Thoracic aorta endothelial cell (primary cell): ENCODE measurements at places on chromosomes 6 and 20. TPM values are rescaled to one million over a fixed set of nuclear protein-coding genes. Genes with fewer than 3 reads are reported as not detected.

The RIPOR3 gene
- total RNA-seq, result not detected in 2 replicates

The HIVEP1 gene
- 40.1 and 51.1 TPM in 2 replicates for total RNA-seq

The PI3 gene
- total RNA-seq, result not detected in 2 replicates

The RGL2 gene
- total RNA-seq, result 40.0 and 42.2 TPM in 2 replicates

The C20orf144 gene
- total RNA-seq, result 0.07 and 0.13 TPM in 2 replicates

The SEL1L2 gene
- total RNA-seq, result not detected in 2 replicates

The KHDRBS2 gene
- total RNA-seq, result not detected in 2 replicates

The FLRT3 gene
- 0.13 and 0.14 TPM in 2 replicates for total RNA-seq

The EDN3 gene
- total RNA-seq, result not detected in 2 replicates

The RAB44 gene
- under 0.01 TPM in 1 of 2 replicates, not detected in the other for total RNA-seq

The PRL gene
- not detected in 2 replicates for total RNA-seq

The PERP gene
- total RNA-seq, result 36.7 and 47.4 TPM in 2 replicates

The ENPP3 gene
- 0.13 TPM in 1 of 2 replicates, not detected in the other for total RNA-seq

The LINC00237 gene
- not detected in 2 replicates for total RNA-seq

The CALHM4 gene
- 0.13 and 0.22 TPM in 2 replicates for total RNA-seq

The HLA-DMB gene
- total RNA-seq, result 0.27 and 0.50 TPM in 2 replicates

The LRRN4 gene
- total RNA-seq, result under 0.01 TPM in 1 of 2 replicates, not detected in the other

The FBXL4 gene
- total RNA-seq, result 12.2 and 15.6 TPM in 2 replicates

The ATRN gene
- 44.6 and 46.8 TPM in 2 replicates for total RNA-seq

The XKR7 gene
- not detected in 2 replicates for total RNA-seq

The PLEKHG1 gene
- total RNA-seq, result 78.7 and 87.0 TPM in 2 replicates

The BPIFB4 gene
- total RNA-seq, result not detected in 2 replicates

The WFDC10B gene
- not detected in 2 replicates for total RNA-seq

The RFX6 gene
- not detected in 2 replicates for total RNA-seq

The SLC16A10 gene
- total RNA-seq, result under 0.01 TPM in 1 of 2 replicates, not detected in the other

The TNFRSF21 gene
- 26.5 and 29.7 TPM in 2 replicates for total RNA-seq

The PRSS16 gene
- not detected in 2 replicates for total RNA-seq

The GPLD1 gene
- total RNA-seq, result 0.13 and 0.43 TPM in 2 replicates
